Suppressor macrophage treated with lipopolysaccharide for 4 hours (primary cell): ENCODE measurements at places on chromosomes 12 and 14.

- DNase-seq = no peak
These were observed 1282.2 kb upstream of the USP15 start for GRCh38 chr12:60977966-60978365.

DNA sequence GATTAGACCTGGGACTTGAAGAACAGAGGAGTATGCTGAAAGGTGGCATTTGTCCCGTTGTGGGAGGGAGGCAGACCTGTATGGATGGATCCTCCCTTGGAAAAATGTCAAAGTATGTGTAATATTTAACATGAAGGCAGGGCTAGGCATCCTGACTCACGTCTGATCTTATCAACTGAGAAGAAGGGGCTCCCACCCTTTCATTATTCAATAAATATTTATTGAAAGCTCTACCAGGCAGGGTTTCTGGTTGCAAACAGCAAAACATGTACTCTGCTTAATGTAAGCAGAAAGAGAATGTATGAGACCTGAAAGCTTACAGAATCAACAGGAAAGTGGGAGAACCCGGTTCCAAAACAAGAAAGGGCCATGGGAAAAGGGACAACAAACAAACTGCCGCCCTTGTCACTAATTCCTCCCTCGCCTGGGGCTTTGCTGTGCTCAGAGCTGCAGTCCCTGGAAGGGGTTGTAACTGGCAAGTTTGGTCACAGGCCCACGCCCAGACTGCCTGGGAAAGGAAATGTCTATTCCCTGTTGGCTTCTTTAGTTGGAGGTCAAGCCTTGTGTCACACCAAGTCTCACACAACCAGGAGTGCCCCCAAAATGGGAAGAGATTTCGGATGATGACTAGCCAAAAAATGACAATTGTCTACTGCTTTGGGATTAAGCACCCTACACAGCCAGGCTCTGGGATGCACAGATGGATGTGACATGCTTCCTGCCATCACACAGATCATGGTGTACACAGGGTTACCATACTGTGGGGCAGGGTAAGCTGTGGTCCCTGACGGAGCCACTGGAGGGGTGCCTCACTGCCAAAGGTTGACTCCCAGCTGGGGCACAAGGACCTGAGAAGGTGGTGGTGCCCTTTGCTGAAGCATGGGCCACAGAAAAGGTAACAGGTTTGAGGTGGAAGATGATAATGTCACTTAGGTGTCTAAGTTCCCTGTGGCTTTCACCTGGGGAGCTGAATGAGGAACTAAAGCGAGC is 36.8 kb downstream of the RAB35 start:
- DNase-seq = no peak

- DNase-seq = no peak
These were observed 77.1 kb downstream of the SINHCAF start for GRCh38 chr12:31248815-31249214.

DNA sequence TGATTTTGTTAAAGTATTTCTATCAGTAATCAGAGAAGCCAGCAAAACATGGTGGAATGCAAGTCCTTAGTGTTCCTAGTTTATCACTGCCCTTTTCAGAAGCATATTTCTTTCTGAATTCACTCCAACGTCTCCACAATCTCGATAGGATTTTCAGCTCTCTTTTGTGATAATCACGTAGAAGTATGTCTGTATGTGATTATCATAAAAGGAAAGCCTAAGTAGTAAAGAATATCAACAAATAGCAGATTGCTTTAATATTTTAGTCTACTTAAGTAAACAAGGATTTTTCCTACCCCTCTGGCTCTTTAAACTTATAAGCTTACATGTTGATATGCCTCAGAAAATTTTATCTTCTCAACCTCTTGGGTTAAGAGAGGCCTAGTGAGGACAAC is 147.4 kb upstream of the NUDT4 start:
- DNase-seq = no peak

DNA sequence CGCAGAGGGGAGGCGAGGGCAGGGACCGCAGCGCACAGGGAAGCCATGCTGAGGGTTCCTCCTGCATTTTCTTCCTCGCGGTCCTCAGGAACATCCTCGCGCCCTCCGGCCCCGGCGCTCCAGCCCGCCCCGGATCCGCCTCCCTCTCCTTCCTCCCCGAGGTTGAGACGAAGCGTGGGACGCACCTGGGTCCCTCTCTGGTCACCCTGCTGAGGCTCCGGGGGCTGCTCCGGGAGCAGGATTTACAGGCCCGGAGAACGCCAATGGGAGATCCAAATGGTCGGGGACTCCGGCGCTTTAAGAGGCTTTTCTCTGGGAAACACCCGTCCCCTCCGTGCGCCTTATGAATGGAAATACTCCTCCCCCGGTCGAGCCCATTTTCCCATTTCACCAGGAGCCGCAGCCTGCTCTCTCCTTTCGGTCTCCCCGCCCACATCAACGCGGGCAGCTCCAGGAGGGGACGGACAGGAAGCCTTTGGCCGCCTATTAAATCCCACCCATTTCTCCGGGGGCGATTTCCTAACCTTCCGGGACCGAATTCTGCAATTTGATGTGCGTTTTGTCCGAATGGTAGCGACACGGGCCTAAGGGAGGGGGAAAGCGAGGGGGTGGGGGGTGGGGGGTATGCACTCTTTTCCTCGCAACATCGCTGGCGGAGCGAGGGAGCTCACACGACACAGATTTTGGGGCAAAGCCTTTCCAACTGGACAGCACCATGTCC is at the start of gene UNC79:
Gene UNC79 (plus strand): TSS at position 625 of the 721 bp plus-strand sequence. CDS start 91 bp downstream, at position 716.
- peak; percentile 3 for DNase-seq

DNA sequence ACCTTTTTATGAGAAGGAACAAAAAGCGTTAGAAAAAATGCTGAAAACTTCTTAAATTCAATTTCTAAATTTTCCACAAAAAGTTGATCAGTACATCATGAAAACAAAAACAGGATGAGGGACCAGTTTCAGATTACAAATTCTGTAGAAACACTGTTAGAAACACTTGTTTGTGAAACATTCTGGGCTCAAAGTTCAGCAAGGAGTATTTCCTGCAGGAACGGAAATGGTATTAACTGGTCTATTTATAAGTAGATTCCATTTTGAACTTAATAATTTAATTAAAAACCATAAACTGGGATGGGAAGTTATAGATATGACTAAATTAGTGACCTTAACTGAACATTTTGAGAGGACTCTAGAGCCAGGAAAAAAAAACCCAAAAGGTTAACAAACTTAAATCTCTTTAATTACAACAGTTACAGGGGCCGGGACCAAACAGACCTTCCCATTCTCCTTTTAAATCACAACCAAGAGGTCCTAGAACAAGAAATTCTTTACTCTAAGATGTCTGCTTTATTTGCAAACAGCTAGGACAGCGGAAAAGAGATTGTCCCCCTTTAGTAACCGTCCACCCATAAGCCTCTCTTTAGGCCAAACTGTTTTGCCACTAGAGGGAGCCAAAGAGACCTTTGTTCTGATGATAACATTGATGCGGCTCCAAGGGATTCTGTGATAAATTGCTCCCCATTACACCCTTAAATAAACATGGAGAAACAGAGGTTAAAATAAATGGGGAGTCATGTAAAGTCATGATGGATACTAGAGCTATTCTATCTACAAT is 69.0 kb upstream of the RERGL start:
- peak; percentile 61 for DNase-seq

DNA sequence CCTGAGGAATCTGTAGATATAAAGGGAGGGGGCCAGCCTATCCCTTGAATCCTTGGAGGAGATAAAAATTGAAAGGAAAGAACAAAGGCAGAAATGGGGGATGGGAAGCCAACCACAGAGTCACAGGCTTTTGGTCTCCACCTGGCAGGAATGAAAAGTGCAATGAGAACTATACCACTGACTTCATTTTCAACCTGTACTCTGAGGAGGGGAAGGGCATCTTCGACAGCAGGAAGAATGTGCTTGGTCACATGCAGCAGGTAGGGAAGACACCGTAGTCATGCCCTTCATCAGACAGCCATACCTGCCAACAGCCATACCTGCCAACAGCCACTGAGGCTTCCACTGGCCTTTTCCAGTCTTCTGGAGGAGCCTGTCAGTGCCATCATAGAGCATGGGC is 13.4 kb downstream of the ASB8 start:
- DNase-seq = no peak

GRCh38 chr14:91689608-91690007 is 42.3 kb downstream of the CATSPERB start:
- DNase-seq = no peak

- DNase-seq = no peak
These were observed 69.3 kb upstream of the KCNJ8 start for GRCh38 chr12:21843795-21844194.

DNA sequence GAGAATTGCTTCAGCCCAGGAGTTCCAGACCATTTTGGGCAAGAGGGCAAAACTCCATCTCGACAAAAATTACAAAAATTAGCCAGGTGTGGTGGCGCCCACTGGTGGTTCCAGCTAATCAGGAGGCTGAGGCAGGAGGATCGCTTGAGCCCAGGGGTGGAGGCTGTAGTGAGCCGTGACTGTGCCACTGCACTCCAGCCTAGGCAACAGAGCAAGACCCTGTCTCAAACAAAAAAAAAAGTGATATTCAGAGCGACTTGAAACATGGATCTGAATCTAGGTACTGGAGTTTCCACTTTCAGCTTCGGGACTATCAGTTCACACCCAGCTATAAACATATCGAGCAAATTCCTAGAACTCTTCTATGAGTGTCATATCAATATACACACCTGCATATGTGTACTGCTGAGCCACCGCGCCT is 16.3 kb upstream of the RNF34 start:
- DNase-seq = no peak

DNA sequence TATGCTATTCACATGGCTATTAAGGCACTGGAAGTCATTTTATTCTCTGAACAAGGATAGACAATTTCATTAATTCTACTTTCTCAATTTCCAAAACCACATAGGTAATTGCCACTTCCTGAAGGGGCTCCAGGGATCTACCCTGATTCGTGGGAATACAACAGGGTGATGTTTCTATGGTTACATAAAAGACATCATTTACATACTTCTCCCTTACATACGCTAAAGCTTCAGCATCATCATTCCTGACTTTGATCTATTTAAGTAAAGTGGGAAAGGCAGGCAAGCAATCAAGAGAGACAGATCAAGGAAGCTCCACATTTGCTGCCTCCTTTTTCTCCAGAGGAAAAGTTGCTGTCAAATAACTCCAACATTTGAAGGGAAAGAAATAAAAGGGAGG is 118.8 kb upstream of the SINHCAF start:
- DNase-seq = no peak

- DNase-seq = no peak
These were observed 1.8 kb upstream of the WNK1 start for GRCh38 chr12:750366-751191.

DNA sequence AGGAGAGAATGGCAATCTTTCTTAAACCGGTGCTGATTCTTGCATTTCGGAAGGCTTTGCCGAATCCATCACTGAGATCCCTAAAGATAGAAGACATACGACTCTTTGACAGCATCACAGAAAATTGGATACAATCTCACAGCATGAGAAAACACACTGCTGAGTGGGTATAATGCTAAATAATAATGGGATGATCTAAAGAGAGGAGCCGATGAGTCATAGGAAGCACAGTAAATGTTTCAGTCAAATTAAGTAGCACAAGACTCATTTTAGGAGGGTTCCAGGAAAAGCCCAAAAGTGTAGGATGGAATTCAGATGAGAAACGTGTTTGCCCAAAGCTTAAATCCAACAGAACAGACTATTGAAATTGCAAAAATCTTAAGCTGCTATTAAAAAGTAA is 81.7 kb downstream of the CPNE8 start:
- DNase-seq = no peak

GRCh38 chr12:46560874-46561273 is 188.3 kb upstream of the SLC38A2 start:
- no peak for DNase-seq

- no peak for DNase-seq
These were observed 19.0 kb upstream of the PELI2 start for GRCh38 chr14:56099081-56099797.

- DNase-seq = no peak
These were observed 51.5 kb upstream of the CMKLR1 start for GRCh38 chr12:108390495-108391203.

GRCh38 chr14:45140661-45141187 is 5.0 kb downstream of the FANCM start:
- no peak for DNase-seq

GRCh38 chr14:95483309-95484165 is 32.9 kb downstream of the SYNE3 start:
- DNase-seq = peak; percentile 72

GRCh38 chr14:102071283-102071998 is 15.4 kb downstream of the HSP90AA1 start:
- DNase-seq = no peak

GRCh38 chr12:104751594-104751993 is 206.5 kb downstream of the SLC41A2 start:
- DNase-seq = no peak

DNA sequence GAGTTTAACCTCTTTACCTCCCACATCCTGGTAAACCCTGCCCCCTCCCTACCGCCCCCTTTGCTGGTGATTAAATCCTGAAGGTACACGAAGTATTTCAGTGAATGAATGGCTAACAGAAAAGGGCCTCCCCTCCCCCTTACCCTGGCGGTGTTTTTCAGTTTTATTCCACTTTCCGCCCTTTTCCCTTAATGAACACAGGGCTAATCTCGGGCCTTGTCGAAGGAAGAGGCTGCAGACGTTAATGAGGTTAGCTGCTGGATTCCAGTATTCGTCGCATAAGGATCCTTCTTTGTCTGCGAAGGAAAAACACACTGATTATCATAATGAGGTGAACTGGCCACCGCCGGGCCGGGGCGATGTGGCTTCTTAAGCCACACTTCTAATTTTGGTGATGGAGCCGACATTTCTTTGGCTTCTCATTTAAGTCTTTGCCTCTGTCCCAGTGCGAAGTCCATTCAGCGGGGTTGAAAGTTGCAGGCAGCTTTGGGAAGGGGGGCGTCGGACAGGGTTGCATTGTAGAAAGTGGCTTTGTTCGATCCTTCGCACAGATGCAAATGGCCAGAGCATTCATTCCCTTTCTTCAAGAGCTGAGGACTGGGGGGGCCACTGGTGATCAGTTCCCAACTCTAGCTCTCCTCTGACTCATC is 6.5 kb downstream of the MEG3 start:
- no peak for DNase-seq

GRCh38 chr12:99454539-99455172 is 192.9 kb upstream of the GARIN6 start:
- no peak for DNase-seq

DNA sequence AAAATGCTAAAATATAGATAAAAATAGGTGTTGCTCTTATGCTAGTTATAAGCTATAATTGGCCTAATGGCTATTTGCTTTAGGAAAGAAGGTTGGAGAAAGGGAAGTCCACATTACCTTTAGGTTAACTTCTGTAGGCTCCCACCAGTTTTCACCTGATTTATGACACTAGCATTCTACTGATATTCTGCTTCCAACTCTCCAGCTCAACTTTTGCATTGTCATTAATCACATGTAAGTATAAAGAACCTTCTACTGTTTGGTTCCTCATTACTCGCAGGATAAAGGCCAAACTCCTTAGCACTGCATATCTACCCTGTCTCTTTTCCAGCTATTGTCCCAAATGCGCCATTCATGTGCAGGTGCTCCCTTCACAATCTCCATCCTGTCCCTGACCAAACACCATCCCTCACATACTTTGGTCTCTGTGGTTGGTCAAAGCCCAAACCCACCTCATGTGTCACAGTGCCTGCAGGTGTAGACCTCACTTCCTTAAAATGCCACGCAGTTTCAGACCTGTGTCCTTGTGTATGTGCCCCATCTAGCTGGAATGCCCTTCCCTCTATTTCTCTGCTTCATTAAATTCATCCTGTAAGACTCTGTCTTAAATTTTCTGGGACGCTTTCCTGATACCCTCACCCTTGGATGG is 3.3 kb downstream of the DDHD1 start:
- no peak for DNase-seq
